ENCODE measurements at places on chromosomes 11 and 22.

DNA sequence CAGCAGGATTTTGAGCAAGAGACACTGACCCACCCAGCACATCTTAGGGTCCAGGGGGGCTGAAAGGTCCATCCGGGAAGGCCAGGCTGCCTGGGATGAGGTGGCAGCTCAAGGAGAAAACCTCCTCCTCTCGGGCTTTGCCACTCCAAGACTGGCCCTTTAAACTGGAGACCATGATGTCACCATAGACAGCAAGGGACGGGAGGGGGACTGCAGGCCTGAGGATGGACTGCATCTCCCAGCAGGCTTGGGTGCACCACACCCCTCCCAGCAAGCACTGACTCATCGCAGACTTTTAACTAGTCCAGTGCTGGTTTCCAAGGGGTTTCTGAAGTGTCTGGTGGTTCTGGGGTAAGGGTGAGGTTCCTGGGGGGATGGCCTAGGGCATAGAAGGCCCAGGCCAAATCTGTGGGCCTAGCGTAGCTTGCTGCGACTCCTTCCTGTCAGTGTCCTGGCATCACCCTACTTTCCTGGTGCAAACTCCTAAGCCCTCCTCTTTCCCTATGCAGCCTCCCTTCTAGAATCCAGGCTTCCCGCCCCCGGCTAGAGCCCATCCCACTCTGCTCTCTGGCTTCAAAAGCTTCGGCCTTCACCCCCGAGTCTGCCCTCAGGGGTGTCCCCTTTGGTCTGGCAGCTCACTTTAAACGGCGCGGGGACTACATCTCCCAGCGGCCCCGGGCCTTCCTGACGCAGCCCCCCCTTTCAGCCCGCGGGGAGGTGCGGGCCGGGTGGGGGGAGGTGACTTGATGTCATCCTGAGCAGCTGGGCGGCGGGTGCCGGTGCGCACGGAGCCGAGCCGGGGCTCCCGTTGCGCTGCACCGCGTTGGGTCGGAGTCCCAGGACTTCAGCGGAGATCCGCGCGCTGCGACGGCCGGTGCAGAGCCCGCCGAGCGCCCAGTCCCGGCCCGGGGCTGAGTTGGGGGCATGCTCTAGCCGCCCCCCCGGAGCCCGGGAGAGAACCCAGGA, at the start of gene PPP2R5B:
TSS of gene PPP2R5B (plus strand) at position 746 of the 966 bp plus-strand sequence. CDS start 1,046 bp downstream, outside the sequence.
- DNase-seq = peak; percentile 75

- DNase-seq = no peak
These were observed 66.7 kb downstream of the PHF21B start for GRCh38 chr22:44942979-44943700.

- no peak for DNase-seq
These were observed 488.3 kb downstream of the MN1 start for GRCh38 chr22:27312966-27313855.

DNA sequence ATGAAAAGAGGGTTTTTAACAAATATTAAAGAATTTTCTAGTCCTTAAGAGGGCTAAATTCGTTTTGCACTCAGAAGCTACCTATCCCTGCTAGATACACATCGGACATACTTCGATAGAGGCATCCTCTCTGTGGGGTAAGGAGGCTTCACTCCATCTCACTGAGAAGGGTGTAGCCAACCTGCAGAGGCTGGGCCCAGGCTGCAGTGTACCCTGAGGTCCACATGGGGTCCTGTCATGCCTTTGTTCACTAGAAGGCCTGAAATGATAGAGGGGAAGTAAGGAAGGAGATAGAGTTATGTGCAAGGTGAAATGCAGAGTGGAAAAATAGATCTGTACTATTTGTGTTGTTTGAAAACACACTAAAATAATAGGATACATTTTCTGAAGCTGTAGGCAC, 45.6 kb downstream of the IGSF9B start:
- DNase-seq = no peak

DNA sequence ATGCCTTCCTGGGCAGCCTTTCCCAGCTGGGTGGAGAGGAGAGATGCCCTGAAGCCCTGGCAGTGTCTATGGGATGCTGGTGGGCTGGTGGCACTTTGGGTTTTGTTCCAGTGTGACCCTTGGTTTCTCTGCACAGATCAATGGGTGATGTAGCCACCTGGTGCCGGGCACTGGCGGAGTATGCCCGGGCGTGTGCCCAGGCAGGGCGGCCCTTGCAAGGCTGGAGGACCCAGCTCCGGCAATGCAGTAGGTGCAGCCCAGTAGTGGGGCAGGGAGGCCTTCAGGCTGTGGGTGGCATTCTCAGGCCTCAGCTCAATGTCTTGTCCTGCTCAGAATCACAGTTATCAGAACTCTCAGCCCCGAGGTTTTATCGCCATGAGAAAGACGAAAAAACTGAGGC, 11.9 kb downstream of the OTOG start:
- no peak for DNase-seq

GRCh38 chr11:74468058-74468457, 709 bp upstream of the KCNE3 start:
- no peak for DNase-seq

DNA sequence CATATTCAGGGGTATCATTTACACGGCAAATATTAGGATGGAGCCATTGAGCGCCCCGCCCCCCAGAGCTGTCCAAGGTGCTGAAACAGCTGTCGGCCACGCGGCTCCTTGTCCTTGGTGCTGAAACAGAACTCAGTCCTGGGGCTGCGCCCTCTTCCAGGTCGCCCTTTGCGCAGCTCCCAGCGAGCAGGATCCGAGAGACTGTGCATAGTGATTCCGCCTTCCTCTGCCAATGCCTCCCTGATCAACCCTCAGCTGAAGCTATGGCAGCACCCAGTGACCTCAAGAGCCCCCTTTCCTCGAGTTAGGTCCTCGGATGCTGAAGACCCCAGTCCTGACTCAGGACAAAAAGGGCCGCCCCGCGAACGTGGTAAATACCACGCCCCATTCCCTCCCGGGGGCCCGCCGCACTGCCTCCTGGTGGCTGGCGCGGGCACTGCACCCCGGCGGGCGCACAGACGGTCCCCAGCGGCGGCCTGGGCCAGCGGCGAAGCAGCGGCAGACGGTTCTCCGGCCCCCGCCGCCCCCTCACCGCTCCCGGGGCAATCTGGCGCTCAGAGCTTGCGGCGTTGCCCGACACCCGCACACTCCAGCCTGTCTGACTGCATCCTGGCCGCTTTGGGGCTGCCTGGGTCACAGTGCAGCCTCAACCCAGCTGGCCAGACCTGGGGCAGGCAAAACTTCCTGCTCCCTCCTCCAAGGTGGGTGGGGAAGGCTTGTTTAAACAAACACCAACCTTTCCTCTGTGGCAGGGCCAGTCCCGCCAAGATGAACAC, 13.4 kb downstream of the SYT7 start:
- no peak for DNase-seq

DNA sequence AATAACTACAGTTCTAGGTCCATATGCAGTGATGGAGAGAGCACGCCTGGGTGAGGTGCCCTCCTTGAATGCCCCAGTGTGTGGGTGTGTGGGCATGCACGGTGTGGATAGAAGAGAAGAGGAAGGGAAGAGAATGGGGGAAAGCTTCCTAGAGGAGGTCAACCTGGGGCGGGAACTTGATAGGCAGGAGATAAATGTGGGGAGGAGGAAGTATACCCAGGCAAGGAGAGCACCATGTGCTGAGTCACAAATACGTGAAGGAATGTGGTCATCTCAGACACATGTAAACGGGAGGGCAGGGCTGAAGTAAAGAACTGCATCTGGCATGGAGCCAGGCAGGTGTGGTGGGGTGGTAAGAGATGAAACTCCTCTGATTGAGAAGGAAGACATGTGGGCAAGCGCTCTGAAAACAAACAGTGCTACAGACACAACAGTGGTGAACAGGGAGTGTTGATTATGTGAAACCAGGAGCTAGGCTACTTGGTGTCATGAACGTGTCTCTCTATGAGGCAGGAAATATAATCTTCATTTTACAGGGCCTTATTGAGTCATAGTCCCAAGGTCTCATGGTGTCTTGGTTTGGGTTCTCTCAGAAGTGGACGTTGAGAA, 61.5 kb upstream of the EED start:
- DNase-seq = no peak

GRCh38 chr22:27959335-27960090, 40.5 kb upstream of the PITPNB start:
- no peak for DNase-seq

DNA sequence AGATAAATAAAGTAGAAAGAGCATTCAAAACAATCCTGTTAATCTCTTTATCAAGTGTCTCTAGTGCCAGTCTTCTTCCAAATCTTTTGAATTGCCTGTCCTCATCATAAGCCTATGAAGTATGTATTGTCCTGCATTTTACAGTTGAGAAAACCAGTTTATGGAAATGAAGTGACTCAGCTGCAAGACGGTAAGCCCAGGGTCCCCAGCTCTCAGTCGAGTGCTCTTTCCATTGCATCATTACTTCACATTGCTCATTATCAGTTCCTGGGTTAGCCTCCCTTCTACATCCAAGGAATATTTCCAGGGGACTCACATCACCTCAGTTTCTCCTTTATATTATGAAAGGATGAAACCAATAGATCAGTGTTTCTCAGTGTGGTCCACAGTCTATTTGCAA, 9.1 kb upstream of the P4HA3 start:
- DNase-seq = no peak

Measured in DMS79 treated with DMSO at 0.1 percent for 48 hours (cell line).